ENCODE measurements at places on chromosomes 6 and 20. TPM values are rescaled to one million over a fixed set of nuclear protein-coding genes. Genes with fewer than 3 reads are reported as not detected.
A peak's percentile ranks its signal among the peaks of the same experiment; 100 is the strongest.

GRCh38 chr20:32966881-32967781, 37.1 kb downstream of the SUN5 start:
- no peak for DNase-seq

GRCh38 chr6:147707524-147707923, 199.0 kb downstream of the SAMD5 start:
- DNase-seq: no peak

GRCh38 chr20:24469894-24470745, 691 bp downstream of the SYNDIG1 start:
- no peak for DNase-seq

OR2H2 gene
- total RNA-seq: 0.48 TPM

DNA sequence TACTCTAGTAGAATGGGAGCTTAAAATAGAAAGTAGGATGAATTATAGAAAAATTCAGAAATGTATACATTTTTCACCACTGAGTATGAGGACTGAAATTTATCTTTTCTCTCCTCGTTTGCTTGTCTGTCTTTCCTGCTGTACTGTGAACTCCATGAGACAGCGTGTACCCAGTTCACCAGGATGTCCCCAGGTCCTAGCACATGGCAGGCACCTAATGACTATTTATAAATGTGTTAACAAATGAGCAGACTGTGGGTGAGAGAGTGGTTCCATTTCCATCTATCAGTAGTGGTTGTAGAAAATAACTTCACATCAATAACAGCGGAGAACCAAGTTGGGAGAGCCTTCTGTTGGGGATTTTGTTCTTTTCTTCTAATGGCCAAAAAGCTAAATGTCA, 106.3 kb downstream of the NUS1 start:
- DNase-seq: no peak

DNA sequence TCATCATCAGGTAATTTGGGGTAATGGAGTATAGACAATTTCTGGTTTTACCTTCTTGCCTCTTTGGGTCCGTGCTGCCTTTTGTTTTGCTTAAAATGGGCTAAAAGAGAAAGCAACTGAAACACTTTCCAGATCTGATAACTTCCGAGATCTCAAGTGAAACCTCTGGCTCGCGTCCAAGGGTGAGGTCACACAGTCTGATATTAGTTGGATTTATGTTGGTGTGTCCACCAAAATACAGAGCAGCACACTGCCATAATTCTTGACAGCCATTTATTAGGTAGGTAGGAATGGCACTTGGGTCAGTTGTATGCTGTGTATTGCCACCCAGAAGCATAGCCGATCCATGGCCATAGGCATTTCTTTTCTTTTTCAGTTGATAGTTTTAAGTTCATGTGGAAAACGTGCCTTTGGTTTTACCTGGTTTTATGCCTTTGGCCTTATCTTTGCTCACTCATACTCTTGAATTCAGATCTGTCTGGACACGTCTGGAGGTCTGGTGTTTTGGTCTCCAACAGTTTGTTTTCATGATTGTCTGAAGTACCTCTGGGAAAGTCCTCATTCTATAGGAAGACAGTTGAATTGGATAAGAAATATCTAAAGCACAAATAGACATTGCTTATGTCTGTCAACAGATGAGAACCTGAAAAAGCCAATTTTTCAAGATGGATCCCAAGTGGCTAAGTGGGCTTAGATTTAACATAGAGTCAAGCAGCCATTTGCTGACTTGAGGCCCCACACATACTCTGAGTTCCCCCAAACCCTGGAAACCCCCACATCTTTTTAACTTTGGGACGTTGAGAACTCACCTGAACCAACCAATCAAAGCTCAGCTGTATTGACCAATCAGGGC, 320.8 kb downstream of the SOX4 start:
- peak; percentile 71 for DNase-seq

DNA sequence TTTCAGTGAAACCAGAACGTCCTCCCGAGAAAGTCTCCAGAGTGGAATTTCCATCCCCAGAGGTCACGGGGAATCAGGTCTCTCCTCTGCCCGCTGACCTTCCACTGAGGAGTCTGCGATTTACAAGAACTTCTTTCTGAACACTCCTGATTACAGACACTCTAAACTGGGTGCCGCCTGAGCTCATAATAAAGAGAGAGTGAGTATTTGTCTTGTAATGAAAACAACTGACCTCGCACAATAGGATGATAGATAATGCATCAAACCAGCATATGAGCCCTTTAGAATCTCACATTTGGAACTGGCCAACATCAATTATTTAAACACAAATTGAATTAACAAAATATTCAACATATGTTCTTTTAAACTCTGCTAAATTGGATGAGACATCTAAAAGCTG, 47.5 kb downstream of the DLL1 start:
- no peak for DNase-seq

WFDC2 gene
- total RNA-seq: 9.9 TPM

- no peak for DNase-seq
Observed at GRCh38 chr20:61284752-61285151, 32.7 kb downstream of the CDH4 start.

DPM1 gene
- total RNA-seq: 98.7 TPM

UBD gene
- 1.9 TPM for total RNA-seq

GRCh38 chr6:116022841-116023445, 37.7 kb downstream of the FRK start:
- DNase-seq: no peak

- no peak for DNase-seq
Observed at GRCh38 chr6:153070756-153071155, 60.3 kb downstream of the RGS17 start.

DNA sequence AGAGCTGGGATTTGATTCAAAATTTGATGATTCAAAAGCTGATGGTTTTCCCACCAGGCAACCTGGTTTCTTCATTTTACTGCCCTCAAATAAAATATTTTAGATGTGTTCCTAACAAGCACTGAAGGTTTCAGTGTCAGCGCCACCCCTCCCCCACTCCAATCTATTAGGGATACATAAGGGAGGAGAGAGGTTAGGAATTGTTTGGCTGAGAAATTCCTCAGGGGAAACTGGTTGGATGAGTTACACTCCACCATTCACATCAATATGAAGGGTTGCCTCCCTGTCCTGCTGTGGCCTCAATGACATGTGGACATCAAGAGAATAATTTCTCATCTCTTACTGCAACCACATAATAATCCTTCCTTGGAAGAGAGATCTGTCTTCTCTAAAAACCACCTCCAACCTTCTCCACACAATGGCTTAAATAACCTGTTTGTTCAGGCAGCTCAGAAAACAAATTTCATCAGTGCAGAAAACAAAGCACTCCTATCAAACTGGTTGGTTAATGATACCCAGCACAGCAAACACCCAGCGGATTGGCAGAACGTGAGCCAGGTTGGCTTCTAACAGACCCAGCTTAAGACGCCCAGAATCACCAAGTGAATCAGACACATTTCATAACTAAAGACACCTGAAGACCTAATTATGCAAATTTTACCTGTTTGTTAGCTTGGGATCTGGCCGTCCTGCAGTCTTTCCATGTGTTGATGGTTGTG, 136.0 kb upstream of the SGK1 start:
- DNase-seq: no peak

GRCh38 chr6:30922447-30922852, 8.4 kb downstream of the VARS2 start:
- no peak for DNase-seq

- no peak for DNase-seq
Observed at GRCh38 chr20:38216201-38216600, 44.3 kb downstream of the KIAA1755 start.

- peak; percentile 68 for DNase-seq
Observed at GRCh38 chr6:63352544-63353285, 32.9 kb upstream of the LGSN start.

- no peak for DNase-seq
Observed at GRCh38 chr6:88454658-88455057, 288.5 kb upstream of the CNR1 start.

- no peak for DNase-seq
Observed at GRCh38 chr20:32153771-32154170, 44.3 kb downstream of the TM9SF4 start.

GRCh38 chr6:137806914-137807682, 60.0 kb upstream of the TNFAIP3 start:
- DNase-seq: no peak

- DNase-seq: no peak
Observed at GRCh38 chr6:33732817-33733708, 13.6 kb downstream of the IP6K3 start.

DNA sequence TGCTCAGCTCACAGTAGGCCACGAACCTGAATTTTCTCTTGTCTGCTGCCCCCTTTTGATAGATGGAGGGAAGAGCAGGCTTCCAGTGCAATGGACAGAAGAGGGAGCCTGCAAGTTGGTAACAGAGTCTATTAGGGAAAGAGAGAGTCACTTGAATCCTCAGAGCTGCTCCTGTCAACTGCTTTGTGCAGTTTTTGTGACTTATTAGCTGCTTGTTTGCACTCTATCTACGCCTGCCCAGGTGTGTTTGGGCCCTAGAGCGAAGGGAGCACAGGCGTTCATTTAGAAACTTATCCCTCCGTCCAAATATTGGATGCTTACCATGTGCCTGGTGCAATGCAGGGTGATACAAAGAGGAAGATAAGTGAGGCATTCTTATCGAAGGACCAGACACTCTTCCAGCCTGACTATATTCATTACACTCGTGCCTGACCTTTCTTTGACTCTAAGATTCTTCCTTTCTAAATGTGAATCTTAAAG, 11.6 kb upstream of the SLC2A12 start:
- DNase-seq: peak; percentile 85

DNA sequence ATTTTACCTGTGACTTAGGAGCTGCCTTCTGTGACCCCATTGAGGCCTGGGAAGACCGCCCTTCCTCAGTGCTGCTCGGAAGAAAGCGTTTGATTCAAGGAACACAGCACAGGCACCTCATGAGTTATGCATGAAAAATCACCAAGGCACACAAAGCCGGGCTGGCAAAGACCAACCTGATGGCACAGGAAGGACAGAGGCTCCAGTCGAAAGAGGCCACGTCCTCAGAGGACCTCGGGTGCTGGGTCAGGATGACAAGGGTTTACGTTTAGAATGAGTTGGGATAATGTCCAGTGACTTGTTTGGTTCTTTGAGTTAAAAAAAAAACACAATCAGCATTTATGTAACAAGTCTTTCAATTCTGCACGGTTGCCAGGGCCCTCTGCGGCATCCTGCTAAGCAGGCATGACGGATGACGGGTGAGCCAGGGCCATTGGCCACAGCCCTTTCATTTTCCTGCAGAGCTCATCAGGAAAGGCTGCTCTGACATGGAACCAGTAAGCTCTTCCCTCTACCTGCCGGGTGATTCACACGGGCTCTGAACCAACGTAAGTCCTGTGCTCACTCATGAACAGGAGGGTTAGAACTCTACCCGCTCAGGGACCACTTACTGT, 112.8 kb downstream of the DACT2 start:
- no peak for DNase-seq

DNA sequence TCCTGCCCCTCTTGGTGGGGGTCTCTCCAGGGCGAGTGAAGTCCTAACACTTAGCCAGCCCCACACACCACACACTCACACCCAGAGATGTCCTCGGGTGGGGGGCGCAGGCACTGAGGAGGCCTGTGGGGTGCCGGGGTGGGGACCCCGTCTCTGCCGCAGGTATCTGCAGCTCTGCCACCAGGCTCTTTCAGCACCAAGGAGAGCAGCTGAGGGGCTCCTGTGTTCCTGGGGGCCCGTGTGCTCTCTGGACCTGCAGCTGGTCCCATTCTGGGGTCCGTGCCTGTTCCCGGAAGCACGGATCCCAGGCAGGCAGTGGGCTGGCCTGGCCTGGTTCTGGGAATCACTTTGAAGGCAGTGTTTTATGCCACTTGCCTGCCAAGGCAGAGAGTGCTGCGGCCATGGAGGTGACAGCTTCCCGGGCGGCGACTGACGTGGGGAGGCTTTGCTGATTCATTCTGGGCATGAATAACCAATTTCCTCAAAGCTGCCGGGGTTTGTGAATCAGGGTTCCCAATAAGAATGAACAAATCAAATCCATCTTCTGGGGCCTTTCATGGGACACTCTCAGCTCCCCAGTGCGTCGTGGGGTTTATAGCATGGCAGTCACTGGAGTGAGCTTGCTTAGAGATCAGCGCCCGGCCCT, 54.4 kb upstream of the SLCO4A1 start:
- no peak for DNase-seq

SIRPG gene
- 3.4 TPM for total RNA-seq

DNA sequence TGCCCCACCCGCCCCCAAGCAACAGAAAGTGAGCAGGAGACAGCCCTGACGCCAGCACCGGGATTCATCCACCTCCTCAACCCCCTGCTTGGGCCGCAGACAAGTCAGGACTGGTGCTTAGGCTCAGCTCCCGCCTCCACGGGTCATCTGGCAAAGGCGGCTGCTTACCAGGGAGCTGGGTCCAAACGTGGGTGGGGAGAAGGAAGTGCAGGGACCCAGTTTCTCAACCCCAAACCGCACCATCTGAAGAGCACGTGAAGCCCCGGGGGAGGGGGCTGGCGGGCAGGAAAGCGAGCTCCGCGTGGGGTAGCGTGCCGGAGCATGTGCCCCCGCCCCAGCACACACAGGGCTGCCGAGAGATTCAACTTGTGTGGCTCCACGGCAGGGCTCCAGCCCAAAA, 87.2 kb downstream of the BMP7 start:
- DNase-seq: peak; percentile 35

GSTA3 gene
- not detected for total RNA-seq

GRCh38 chr6:118886641-118887040, 7.3 kb upstream of the ASF1A start:
- DNase-seq: no peak

- no peak for DNase-seq
Observed at GRCh38 chr6:33576668-33577067, 3.4 kb downstream of the BAK1 start.

GRCh38 chr6:93366506-93366905, 52.9 kb downstream of the EPHA7 start:
- DNase-seq: no peak

C6orf118 gene
- total RNA-seq: 1.9 TPM

- DNase-seq: no peak
Observed at GRCh38 chr20:53672484-53673129, 79.0 kb upstream of the ZNF217 start.

HLA-DOA gene
- total RNA-seq: 0.72 TPM

DNA sequence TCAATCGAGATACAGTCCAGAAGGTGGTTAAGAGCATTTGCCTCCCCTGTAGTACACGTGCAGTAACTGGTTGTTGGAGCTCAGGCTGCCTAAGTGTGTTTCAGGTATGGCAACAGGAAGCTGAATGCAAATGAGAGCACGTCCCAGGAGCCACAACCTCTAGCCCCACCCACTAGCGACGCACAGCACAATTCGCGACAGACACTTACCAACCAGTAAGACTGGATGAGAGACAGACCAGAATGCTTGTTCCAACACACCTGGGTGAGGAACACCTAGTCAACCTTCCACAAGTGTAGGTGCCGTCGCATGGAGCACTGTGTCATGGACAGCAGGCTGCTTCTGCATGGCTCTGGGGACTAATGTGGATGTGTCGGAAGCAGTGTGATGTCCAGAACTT, 7.2 kb upstream of the SERPINB1 start:
- no peak for DNase-seq

PAK1IP1 gene
- 8.9 TPM for total RNA-seq

GRCh38 chr6:112695001-112695400, 347.9 kb downstream of the RFPL4B start:
- no peak for DNase-seq

GRCh38 chr20:46757754-46758678, 48.6 kb downstream of the SLC2A10 start:
- peak; percentile 61 for DNase-seq

ENPP1 gene
- total RNA-seq: 64.0 TPM
